Stimulated activated CD8-positive, alpha-beta memory T cell treated with anti-CD3 and anti-CD28 coated beads, Interleukin-12 subunit alpha, Interleukin-12 subunit beta, amount 100 ng/mL, for 1 hour (primary cell): ENCODE measurements at places on chromosomes 16 and 17.

DNA sequence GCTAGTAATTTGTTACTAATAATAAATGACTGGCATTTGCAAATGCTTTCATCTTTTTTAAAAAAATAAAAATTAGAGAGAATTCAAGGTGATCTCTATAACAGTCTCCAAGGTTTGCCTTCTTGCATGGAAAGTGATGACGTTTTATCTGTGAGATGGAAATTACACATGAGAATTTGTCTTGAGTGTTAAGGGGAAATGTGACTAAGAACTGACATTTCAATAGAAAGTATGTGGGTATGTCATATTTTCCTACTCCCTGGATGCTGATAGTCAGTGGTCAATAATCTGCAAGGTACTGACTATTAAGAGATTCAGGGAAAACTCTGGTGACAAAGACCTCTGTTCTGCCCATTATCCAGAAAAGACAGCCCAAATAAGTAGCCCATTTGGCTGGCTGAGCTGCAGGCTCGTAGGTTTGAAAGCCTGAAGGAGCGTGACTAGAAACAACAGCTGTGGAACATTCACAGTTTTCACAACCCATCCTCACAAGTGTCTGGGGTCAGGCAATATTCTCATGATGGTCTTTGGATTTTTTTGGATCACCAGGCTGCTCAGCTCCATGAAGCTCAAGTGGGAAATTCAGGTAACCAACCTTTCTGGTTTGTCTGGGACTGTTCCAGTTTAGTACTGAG, 49.7 kb upstream of the WSCD1 start:
- no peak for DNase-seq

- no peak for DNase-seq
These were observed 18.1 kb downstream of the ENDOV start for GRCh38 chr17:80432961-80433550.

DNA sequence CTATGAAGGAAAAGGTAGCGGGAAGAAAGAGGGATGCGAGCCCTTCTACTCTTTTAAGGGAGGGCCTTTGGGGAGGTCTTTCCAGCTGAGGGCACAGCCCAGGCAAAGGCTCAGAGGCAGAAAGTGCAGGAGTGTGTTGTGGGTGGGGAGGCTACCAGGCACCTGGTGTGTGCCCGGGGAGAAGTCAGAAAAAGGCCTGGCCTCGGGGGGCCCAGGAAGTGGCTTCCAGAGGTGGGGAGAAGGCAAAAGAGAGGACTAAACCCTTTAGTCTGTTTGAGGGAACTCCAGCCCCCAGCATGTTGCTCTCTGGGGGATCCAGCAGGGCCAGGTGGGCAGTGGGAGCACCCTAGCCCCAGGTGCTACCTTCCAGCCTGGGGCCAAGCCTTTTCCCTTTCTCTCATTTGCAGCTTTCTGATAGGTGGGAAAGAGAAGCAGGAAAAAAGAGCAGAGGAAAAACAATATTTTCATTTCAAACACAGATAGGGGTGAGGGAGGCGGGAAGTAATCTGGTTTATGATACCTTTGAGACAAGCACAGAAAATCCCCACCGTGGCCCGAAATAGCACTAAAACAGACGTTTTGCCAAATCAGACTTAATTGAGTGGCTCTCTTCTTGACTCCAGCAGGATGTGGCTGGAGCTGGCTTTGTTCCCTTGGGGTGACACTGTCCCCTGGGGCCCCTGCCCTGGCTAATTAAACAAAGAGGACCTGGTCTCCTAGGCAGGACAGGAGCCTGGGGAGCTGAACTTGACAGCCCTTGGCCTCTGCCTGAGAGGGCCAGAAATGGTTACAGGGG, 10.4 kb downstream of the RAI1 start:
- DNase-seq: no peak

DNA sequence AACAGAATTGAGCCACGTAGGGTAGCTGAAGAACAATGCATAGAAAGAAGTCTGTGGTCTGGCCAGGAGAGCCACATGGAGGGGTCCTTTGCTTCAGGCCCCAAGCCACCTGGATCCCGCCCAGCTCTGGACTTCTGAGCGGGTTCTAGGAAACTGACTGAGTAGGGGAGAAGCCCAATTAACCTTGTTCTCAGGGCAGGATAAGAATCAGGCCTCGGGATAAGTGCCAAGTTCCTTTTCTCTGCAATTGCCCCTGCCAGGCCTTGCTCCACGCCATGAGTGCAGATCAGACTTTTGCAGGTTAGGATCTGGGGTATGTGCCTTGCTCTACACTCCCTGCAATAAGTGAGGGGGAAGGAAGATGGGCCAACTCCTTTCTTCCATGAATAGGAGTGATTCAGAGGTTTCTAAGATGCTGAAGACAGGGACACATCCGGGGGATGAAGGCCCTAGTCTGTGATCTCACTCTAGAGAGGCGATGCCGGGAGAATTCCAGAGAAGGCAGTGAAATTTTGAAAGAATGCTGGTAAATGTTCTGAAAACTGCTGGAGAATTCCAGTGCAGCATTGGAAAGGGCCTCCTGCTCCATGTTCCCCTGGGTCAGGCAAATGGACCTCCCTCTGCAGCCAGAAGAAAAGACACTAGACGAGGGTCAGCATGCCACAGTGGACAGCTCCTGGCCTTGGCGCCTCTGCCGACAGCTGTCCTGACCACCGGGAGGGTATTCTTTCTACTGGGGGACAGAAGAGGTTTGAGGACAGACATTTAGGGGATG, 5.8 kb downstream of the NEUROD2 start:
- DNase-seq: no peak

DNA sequence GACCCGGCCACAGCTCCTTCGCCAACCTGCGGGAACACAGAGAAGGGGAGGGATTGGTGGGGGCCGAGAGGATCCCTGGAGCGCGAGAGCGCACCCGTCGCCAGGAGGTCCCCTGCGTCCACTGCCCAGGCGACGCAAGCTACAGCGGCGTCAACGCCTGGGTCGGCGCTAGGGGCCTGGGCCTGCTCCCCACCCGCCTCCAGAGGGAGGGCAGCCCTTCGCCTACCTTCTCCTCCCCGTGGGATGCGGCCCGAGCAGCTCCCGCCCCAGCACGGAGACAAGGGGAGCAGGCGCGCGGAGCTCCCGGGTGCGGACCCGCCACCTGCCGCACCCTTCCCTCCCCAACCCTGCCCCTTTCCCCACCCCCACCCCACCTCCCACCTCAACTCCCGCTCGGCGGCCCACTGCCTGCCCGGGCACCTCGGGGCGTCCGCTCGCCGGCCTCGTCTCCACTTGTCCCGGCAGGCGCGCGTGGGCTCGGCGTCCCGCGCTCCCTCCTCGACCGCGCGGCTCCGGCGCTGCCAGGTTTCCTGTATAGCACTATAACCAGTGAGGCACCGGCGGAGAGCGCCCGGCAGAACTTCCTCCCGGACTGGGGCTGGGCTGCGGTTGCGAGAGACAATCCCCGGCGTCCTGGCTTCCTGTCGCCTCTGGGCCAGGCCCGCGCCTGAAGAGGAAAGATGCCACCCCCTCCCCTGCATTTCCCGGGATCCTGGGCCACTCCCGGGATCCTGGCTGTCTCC, 119.1 kb upstream of the SMURF2 start:
- DNase-seq: no peak

DNA sequence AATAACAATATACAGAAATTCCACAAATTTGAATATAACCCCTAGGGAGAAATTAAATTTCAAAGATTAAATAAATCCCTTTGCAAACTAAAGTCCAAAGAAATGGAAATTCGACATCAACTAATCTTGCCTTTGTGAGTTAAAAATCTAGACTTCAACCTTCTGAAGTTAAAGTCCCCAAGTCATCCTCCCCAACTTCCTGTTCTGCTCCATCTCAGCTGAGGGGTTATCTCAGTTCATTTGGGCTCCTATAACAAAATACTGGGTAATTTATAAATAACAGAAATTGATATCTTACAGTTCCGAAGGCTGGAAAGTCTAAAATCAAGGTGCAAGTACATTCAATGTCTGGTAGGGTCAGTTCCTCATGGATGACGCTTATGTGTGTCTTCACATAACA, 22.8 kb upstream of the KDM6B start:
- DNase-seq: no peak

GRCh38 chr17:48429156-48429555, 858 bp downstream of the SKAP1 start:
- no peak for DNase-seq

DNA sequence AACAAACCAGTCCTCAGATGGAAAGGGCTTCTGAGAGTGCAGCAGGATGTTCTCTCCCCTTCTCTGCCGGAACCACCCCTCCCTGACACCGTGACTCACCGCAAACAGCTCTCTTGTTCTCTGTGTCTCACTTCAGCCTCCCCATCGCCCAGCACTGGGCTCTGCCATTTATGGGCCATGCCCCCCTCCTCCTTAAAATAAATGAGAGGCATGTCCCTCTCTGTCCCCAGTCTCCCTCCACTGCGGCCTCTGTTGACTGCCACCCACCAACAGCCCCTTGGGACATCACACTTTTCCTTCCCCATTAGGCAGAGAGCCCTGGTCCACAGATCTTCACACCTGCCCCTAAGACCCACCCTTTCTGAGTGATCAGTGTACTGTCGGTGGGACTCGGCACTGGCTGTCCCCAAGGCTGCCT, 6.3 kb downstream of the CCDC102A start:
- peak; percentile 67 for DNase-seq

DNA sequence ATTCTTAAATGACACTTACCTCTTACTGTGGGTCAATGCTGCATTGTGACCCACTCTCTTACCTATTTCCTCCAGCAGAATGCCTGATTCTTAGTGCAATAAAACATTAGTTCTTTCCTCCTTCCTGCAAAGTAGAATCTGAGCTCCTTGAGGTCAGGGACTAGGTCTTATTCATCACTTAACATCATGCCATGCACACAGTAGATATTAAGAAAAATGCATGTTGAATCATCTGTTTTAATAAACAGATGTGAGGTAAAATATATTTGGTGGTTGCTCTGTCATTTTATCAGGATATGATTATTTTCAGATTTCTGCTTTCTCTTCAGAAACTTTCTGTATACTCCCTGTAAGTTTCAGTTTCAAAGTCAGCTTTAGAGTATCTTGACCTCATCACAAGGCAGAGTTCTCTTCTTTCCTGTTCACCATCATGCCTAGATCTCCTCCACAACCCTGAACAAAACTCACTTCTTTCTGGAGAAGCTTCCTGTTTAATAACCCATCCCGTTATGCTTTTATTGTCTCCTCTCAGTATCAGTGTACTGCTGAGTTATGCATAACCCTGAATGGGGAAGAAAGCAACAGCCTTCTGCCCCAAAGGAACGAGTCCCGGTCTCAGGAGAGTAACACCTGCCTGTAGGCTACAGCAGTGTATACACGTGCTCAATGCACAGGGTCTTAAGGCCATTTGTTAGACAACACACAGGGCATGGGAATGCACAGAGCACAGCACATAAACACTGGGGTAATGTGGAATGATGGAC, 30.3 kb upstream of the SUPT4H1 start:
- no peak for DNase-seq

- no peak for DNase-seq
These were observed 31.1 kb upstream of the CCR7 start for GRCh38 chr17:40596261-40596919.

DNA sequence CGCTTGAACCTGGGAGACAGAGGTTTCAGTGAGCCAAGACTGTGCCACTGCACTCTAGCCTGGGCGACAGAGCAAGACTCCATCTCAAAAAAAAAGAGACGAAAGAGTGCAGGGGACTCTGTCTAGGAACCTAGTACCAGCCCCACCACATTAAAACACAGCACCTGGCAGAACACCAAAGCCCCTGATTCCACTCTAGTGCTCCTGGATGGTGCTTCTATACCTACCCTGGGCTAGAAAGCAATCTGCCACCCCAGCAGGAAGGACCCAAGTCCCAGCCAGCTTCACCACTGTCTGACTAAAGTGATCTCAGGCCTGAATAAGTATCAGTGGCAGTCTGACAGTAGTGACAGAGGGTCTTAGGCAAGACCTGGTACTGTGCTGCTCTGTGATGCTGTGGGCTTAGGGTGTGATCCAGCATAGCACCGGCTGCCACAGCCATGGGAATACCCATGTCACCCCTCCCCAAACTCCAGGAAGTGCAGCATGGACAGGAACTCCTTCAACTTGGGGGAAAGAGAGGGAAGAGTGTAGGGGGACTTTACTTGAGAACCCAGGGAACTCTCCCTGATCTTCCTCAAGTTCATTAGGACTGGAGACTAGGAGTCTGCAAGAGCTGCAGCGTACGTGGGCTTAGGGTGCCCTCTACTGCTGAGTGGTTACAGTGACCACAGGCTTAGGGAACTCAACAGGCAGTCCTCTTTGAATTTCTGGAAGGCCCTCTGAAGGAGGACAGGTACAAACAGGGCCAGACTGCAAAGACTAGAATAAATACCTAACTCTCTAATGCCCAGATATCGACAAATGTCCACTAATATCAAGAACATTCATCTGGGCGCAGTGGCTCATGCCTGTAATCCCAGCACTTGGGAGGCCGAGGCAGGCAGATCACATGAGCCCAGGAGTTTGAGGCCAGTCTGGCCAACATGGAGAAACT, 30.0 kb upstream of the RNF43 start:
- peak; percentile 24 for DNase-seq

DNA sequence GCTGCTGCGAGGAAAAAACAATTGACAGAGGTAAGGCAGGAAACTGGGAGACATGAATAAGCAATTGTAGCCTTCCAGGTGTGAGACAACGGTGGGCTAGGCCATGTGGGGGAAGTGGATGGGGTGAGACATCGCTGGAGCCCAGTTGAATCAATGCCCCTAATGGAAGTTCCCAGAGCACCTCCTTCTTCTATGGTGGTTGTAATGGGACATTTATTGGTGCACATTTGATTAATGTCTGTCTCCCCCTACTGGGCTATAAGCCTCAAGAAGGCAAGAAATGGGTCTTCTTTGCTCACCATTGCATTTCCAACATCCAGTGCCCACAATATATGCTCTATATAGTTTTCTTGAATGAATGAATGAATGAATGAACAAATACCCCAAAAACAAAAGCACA, 22.7 kb upstream of the CD300E start:
- no peak for DNase-seq

DNA sequence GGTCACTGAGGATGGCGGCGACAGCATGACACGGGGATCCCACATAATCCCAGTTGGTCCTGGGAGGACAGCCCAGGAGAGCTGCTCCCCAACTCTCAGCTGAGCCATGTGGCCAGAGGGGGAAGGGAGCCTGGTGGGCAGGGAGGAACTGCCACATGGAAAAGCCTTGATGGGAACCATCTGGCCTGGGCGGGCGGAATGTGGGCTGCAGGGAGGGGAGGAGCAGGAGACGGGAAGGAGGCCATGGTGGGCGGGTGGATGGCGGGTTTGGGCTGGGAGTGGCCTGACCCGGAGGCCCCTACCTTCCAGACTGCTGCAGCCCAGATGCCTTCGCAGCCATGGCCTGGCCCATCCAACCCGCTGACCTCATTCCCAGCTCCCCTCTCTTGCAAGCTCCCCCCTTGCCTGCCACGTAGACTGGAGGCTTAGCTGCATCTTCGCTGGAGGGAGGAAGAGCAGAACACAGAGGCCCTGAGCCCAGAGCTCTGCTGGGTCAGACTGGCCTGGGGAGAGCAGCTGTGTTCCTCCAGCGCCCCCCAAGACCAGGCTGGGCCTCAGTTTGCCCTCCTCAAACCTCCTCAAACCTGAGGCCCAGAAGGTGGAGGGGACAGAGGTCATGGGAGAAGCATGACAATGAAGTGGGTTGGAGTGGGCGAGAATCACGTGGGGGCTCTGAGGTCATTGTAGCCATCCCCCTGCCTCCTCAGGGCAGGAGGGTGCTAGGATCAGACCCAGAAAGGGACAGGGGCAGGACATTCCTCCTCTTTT, 8.2 kb upstream of the COL1A1 start:
- DNase-seq: no peak
